ENCODE measurements at places on chromosomes 5 and 9.

- DNase-seq = no peak
Measured at GRCh38 chr5:53368966-53369605, 111.3 kb upstream of the FST start.

DNA sequence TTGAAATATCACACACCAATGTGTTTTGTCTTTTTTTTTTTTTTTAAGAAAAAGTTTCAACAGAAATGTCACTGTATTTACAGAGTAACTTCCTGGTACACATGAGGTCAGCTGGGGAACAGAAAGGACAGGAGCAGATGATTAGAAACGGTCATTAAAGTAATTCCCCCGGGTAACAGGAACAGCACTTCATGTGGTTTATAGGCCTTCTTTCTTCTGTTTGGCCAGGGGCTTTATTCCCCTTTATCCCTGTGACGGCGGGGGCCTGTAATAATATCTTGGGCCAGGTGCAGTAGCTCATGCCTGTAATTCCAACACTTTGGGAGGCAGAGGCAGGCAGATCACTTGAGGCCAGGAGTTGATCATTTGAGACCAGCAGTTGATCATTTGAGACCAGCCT lies 30.5 kb upstream of the MSH3 start:
- no peak for DNase-seq

DNA sequence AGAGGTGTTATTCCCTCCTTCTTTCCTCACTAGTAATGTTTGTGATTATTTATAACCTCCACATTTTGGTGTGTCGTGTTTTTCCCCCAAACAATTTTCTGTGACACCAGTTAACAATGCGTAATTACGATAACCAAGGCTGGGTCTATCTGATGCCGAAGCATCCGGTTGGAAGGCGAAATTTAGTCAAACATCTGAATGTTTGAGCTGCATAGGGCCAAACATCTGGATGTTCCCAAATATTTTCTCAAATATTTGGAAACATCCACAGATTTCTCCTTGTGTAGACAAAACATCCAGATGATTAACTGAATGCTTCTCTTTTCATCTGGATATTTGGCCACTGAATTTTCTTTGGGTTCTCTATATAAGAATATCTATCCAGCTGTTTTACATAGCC lies 371.7 kb downstream of the NFIB start:
- no peak for DNase-seq

GRCh38 chr9:127384901-127385300 lies 12.1 kb upstream of the SLC2A8 start:
- DNase-seq = no peak

DNA sequence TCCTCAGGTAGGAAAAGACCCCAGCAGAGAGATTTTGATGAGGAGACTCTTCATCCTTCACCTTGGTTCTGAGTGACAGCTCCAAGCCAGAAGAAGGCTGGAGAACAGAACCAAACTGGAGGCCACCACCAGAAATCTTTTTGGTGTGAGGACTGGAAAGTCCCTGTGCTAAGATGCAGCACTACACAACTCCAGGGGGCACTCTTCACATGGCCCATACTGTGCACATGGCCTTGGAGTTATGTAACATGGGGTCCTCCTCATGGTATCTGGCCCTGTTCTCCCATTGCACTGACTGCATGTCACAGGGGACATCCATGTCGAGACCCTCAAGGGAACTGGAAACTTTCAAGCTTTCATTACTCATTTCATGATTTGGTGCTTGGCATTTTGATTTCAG lies 17.3 kb upstream of the STX17 start:
- DNase-seq = no peak

- DNase-seq = no peak
Measured at GRCh38 chr5:140635291-140636257, 2.6 kb upstream of the CD14 start.

GRCh38 chr9:131255676-131256197 lies 20.6 kb downstream of the FAM78A start:
- DNase-seq = no peak

Measured in NCI-H748 treated with DMSO at 0.1 percent for 48 hours (cell line).